ENCODE measurements at places on chromosomes 4 and X.
A peak's percentile ranks its signal among the peaks of the same experiment; 100 is the strongest.

- no peak for DNase-seq
Measured at GRCh38 chrX:53605004-53605403, 81.5 kb downstream of the HUWE1 start.

- no peak for DNase-seq
Measured at GRCh38 chr4:137076908-137077307, 455.4 kb downstream of the PCDH18 start.

DNA sequence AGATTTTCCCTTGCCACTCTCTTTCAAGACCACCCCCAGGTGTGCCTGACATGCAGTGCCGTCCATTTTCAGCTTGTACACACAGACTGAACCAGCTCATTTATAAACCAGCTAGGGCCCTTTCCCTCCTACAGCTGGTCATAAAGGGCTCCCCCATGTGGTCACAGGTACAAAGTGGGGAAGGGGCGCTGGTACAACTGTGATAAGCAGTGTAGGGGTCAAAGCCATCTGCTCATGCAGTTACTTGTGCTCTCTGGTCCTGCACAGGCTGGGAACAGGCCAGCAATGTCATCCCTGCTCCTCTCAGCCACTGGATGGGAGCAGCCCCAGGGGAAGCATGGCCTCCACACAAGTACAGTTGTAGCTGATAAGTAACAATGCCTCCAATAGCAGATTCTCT is 20.6 kb downstream of the GABRQ start:
- DNase-seq = no peak

DNA sequence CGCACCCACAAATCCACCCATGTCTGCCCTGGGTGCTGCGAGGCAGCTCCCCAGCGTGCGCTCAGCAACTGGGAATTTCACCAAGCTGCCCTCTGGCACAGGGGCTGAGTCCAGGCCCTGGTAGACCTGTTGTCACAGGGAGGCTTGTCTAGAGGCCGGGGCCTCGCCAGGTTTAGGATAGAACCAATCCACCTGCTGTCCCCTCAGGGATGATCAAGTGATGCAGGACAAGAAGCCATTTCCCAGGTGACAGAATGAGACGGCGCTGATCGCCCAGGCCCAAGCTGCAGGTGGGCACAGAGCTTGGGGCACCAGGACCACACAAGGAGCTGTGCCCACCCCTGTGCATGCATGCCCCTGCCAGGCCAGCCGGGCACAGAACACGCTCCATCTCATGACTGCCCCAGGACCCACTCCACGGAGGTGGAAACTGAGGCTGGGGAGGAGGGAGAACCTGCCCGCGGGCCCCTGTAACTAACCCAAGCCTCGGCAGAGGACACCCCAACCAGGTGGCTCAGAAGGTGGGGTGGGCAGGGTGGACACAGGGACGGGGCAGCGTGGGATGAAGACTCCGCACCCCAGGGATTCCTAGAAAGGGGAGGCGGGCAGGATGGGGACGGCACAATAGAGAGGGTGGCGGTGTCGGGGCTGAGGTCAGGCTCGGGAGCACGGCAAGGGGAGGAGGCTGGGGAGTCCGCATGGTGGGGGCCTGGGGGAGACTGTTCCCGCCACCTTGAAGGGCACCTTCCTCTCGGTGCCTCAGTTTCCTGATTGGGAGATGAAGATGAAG is 78.0 kb downstream of the ZFYVE28 start:
- no peak for DNase-seq

DNA sequence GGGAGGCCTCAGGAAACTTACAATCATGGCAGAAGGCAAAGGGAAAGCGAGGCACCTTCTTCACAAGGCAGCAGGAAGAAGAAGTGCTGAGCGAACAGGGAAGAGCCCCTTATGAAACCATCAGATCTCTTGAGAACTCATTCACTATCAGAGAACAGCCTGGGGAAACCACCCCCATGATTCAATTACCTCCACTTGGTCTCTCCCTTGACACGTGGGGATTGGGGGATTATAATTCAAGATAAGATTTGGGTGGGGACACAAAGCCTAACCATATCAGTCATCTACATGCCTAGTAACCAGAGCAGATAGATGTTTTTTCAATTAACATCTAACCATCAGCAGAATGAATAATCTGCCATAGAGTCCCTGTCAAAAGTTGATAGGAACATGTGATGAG is 30.4 kb downstream of the FAM13A start:
- DNase-seq = no peak

DNA sequence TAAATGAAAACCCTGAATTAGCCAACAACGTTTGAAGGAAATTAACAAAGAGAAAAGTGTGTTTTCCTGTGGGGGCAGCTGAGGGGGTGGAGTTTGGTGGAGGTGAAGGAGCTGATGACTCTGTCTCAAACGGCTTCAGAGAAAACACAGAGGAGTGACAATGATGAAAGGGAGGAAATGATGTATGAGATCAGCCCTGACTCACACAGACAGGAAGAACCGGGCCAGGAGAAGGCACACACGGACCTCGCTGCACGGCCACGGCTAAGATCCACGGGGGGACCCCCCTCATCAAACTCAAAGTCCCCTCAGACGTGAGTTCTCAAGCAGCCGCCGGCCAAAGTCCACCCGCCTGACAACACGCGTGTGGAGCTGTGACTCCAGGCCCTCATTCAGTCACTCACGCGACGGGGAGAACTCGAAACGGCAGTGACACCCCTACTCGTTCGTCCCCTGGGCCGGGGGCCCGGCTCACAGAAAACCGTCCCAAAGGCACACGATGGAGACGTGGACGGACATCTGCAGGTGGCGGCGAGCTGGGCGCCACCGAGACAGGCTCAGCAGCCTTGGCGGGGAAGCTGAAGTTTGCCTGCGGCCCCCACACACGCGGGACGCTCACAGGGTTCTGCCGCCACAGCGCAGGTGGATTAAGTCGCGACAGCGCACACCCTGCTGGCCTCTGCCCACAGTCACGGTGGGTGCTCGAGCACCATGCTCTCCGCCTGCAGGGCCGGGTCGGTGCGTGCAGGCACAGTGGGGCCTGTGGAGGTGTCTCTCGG is 28.8 kb downstream of the PPP2R3B start:
- peak; percentile 26 for DNase-seq

DNA sequence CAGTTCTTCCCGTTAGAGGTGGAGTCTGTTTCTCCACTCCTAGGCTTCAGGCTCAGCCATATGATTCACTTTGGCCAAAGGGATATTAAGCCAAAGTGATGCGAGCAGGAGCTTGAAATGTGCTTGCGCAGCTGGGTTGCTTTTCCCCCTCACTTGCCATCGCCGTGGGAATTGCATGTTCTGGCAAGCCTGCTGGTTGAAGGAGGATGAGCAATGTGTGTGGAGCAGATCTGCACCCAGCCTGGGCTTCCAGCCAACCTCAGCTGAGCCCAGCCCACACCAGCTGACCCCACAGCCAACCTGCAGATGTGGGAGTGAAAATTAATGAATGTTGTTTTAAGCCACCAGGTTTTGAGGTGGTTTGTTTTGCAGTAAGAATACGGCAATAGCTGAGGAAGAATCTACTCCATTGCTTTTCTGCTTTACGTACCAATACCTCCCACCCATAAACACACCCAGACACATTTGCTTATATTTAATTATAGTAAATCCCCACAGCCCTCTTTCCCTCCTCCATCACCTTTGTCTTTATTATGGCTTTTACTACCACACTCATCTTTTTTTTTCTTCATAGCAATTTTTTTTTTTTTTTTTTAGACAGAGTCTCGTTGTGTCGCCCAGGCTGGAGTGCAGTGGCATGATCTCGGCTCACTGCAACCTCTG is 132.8 kb upstream of the FUNDC1 start:
- DNase-seq = no peak

GRCh38 chr4:87360338-87360935 is 30.6 kb downstream of the HSD17B11 start:
- no peak for DNase-seq
